ENCODE measurements at places on chromosomes 6 and 20.
A peak's percentile ranks its signal among the peaks of the same experiment; 100 is the strongest.

DNA sequence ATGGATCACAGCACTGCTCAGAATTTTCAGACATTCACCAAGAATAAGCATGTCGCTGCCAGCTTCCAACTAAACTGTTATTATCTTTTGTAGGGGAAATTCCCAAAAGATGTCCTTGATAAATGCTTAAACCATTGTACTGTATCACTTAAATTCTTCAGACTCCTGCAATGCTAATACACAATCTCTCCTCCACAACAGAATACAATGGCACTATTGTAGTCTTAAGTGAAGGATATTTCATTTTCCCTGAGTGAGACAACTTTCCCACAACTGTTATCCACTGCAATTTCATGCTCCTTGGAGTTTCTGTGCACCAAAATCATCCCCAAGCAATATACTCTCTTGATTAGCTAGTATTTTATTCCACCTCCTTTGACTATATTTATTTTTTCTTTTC, 189.7 kb downstream of the COL9A1 start:
- no peak for DNase-seq

- DNase-seq: no peak
Observed at GRCh38 chr20:41903586-41903985, 285.4 kb upstream of the CHD6 start.

GRCh38 chr20:400128-400453, 8.0 kb upstream of the RBCK1 start:
- DNase-seq: no peak

- no peak for DNase-seq
Observed at GRCh38 chr6:11350294-11350693, 117.8 kb upstream of the NEDD9 start.

DNA sequence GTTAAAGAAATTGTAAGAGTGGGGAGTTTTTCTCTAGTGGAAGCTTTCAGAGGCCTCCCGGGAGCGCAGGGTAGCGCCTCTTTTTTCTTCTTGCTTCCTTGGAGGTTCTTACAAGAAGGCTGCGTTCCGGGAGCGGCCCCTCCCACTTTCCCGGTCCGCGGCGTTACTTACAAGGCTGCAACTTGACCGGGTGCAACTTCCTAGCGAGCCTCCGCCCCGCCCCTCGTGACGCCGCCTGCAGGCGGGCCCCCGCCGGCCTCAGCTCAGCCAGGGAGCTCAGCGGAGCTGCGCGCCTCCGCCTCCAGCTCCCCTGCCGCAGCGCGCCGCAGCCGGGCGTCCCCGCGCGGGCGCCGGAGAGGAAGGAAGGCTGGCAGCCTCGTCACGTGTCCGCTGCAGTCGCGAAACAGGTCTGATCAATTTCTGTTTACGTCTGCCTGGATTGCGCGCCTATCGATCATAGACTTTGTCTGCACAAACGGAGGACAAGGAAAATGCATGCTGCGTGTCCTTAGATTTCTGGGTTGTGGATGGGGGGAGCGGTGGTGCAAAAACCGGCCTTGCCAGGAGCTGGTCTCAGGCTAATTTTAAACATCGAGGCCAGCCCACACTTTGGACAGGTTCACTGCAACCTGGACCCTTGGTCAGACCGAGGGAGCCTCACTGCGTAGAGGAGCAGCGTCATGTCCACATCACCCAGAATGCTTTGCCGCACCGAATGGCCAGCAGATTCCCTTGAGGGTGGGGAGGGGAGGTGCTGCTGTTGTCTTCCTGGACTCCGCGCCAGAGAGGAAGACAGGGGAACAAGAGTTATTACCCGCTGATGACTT, at the start of the genes FAM217B and PPP1R3D:
Gene FAM217B (plus strand): TSS at position 261 of the 827 bp plus-strand sequence. CDS start 3,555 bp downstream, outside the sequence.
Gene PPP1R3D (minus strand): TSS at position 177 of the 827 bp plus-strand sequence. CDS start 374 bp downstream, outside the sequence.
- DNase-seq: peak; percentile 66

- no peak for DNase-seq
Observed at GRCh38 chr6:12800120-12800519, 83.6 kb downstream of the PHACTR1 start.

DNA sequence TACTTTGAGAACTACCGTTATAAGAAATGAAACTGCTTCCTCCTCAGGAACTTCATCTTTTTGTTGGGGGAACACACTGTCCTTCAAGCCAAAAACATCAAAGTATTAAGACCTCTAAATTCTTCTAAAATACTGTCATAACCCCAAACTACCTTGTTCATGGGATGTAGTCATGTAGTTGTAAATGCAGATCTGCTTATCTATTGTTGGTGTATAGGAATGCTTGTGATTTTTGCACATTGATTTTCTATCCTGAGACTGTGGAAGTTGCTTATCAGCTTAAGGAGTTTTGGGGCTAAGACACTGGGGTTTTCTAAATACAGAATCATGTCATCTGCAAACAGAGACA, 282.9 kb upstream of the RUNX2 start:
- DNase-seq: no peak

DNA sequence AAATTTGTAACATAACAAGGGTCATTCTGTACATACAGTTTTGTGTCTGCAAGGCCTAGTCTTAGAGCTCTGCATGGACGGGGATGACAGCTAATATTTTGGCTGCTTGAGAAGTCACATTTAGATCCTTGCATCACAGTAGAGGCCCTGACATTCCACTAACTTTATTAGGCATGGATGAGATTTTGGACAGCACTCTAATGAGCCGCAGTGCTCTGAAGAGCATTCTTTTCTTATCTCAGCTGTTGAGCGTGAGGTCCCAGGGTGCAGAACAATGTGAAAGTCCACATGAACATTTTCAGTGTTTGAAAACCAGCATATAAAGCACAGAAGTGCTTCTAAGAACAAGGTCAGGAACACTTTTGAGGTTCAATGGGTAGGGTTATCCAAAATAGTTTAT, 58.9 kb downstream of the IPCEF1 start:
- DNase-seq: no peak

DNA sequence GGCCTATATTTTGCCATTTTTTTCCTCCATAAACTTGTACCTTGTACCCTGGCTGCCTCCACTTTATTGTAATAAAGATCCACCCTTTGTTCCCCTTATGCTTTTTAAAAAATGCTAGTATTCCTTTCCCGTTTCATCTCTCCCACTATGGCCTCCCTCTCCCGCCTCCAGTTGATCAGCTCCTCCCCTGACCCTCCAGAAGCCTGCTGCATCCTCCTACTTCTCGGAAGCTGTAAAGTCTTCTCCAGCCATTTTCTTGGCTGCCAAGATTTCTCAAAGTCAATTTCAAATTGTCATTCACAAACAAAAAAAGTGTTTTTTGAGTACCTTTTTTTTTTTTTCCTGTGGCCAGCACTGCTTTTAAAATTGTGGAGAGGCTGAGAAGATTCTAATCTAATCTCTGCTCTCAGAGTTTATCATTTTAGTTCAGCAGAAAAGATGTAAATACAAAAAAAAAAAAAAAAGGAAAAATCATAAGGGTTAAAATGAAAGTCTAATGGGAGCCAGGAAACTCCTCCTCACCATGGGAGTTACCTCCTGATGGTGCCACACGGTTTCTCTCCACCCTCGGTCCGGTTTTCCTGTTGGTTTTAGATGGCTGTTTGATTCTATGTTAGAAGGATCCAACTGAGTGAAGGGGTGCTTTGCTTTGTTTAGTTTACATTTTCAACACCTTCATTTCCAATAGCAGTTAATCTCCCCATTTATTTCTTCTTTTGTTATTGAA, 103.0 kb upstream of the KCNK16 start:
- DNase-seq: no peak

- no peak for DNase-seq
Observed at GRCh38 chr6:140105241-140105640, 730.8 kb upstream of the CITED2 start.

DNA sequence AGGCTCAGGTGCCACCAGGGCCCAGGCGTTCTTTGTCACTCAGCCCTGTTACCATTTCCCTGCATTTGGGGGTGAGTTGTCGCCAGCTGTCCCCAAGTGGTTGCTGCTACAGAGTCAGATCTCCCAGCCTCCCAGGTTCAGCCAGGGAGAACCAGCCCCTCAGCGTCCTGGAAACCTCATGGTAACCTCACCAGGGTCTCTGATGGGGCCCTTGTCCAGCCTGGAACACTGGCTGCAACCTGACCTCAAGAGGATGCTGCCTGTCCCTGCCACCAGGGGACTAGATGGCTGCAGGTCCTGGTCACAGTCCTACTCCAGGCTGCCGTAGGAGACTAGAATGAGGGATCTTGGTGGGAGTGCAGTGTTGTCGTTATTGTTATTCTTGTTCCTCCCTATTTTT, 228.3 kb upstream of the PDE10A start:
- DNase-seq: no peak

DNA sequence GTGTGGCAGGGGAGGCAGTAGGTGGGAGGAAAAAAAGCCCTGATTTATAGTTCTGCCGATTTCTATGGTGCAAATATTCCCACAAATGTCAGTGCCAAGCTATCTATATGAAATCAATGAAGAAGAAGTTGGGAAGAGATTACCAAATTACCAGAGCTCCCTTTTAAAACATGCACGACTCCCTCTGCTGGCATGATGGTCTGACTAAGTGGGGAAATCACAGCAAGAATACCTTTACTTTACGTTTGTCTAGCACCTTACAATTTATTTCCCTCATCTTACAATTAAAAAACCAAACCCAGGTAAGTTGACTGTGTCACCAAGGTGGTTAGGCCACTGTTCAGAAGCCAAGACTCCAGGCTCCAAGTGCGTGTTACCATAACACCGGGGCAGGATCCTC, 55.6 kb downstream of the AGPAT4 start:
- no peak for DNase-seq

DNA sequence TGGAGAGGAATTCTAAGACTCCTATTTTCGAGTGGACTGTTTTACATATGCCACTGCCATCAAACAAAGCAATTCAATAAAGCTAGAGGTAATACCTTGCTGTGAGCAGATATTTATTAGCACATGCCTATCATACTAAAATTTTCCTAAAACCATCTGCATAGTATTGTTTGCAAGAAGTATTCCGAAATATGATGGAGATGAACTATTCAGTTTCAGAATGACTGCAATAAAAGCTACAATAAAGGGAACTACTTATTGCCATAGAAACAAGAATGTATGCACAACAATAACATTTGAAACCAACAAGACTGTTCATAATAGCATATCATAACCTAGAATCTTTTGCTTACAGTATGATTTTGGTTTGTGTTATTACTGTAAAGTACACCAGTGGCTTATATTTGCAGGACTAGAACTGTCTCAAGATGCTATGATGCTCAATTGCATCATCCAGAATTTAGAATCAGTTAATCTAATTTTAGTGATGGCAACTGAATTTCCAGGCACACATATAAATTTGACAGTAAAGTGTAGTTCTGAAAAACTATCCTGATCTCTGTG, 144.3 kb downstream of the GRIK2 start:
- DNase-seq: no peak

GRCh38 chr6:31776485-31776988, 591 bp downstream of the VWA7 start:
- no peak for DNase-seq

DNA sequence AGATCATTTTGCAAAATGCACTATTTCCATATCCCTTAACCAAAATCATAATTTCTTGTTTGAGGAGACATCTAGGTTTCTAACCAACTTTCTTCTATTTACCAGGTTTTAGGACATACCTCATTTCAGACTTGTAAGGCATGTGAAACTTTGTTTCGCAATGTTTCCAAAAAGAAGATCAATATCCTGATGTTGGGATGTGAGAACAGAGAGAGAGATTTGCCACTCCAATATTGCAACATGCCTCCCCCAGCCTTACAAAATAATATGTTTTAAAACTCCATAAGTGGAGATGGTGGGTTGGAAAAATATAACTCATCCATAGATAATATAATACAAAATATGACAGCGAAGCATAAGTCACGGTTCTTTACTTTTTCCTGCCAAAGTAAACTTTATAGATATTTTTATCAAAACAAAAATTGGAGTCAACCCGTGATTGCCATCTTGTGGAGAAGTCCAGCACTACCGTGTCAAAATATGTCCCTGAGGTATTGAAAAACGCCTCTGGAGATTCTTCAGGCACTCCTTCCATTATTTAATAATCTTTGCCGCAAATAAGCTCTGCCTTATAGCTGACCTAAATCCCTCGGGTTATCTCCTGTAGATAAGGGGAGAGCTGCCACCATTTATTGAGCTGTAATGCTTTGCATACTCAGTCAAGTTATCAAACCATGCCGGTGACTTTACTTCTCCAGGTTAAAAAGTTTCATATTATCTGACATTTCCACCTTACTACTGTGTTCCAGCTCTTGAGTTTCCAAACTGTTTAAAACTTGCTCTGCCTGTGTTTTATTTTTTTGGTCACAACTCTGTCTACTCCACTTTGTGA, 534.2 kb downstream of the HACE1 start:
- DNase-seq: no peak

DNA sequence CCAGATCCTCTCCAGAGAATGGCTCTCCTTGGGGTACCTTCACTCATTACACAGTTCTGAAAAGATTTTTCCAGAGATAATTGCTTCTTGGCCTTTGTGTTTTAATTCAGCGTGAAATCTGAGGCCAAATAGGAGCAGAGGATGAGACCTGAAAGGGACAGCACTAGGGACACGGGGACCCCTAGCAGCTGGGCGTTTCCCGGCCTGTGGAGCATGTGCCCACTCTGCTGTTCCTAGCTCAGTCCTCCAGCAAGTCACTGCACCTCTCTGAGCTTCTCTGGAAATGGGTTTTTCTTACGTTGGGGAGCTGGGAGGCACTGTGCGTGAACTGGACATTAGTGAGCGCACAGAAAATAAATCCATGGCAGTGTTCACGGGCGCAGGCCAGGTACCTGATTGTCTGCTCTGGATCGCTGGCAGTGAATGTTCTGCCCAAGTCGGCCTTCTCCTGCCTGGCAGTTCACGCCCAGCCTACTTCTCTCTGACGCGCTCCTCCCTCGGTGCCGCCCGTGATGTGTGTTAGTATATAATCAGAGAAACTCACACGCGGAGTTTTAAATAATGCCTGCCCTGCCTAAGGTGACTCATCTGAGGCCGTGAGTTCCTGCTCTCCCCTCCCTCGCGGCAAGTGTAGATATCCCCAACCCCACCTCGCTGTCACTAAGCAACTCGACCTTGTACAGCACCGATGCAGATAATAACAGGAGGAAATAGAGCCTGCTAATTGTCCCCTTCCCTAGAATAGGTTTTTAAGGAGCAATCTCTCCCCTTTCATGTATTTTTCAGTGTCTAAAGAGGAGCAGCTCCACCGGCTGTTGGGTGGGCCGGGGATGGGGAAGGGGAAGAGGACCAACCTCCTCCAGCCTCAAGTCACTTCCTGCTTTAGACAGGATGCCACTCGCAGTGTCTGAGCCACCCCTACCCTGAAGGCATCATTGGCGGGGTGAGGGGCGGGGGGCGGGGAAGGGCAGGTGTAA, 2.7 kb upstream of the TUBB2A start:
- DNase-seq: no peak

- no peak for DNase-seq
Observed at GRCh38 chr6:39599341-39599740, 125.9 kb downstream of the KIF6 start.

DNA sequence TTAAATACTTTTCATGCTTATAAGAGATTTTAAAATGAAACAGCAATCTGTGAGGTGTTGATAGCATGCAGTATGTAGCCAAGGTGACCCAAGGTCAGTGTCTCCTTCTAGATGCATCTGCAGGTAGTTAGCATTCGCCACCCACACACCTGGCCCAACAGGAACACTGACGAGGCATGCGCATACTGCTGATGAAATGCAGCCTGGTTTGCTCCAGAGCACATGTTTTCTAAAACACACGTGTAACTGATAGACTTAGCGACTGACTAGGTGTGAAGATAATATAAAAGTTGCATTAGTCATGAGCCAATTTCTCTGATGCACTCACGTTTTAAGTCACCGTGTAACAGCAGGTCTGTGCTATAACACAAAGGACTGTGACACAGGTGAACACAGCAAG, 77.1 kb upstream of the RPS6KA2 start:
- DNase-seq: no peak

Measured in NCI-H1048 (cell line).